ENCODE measurements at places on chromosomes 3 and 15.
A peak's percentile ranks its signal among the peaks of the same experiment; 100 is the strongest.

DNA sequence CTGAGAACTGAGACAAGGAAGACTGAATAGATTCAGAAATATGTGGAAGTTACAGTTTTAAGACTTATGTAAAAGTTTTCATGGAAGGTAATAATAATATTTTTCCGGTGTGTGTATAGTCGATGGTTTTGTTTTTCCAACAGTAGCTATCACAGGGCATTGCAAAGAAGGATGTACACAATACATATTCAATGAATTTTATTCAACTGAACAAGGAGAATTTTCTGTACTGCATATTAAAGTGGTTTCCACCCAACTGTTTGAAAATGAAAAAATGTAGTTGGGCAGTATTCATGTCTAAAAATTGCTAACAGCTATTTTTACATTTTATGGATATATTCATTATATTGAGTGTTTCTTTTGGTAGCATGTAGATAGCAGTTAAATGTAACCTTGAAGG, 350.3 kb upstream of the ATP10A start:
- DNase-seq = no peak

DNA sequence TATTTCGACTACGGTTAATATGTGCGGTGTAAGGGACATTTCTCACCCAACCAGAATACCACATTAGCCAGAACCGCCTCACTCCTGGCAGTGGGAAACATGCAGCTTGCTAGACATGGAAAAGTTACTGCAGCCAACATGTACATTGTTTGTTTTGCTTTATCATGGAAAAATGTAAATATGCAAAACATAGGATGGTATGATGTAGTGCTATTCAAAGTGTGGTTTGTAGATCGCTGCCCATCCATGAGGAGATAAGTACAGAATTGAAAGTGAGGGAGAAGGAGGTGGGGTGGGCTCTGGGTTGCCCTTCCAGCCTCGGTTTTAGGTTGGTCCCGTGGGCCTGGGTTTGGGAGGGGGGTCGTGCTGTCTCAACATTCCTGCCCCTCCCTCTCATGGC, 42.5 kb upstream of the SPESP1 start:
- no peak for DNase-seq

DNA sequence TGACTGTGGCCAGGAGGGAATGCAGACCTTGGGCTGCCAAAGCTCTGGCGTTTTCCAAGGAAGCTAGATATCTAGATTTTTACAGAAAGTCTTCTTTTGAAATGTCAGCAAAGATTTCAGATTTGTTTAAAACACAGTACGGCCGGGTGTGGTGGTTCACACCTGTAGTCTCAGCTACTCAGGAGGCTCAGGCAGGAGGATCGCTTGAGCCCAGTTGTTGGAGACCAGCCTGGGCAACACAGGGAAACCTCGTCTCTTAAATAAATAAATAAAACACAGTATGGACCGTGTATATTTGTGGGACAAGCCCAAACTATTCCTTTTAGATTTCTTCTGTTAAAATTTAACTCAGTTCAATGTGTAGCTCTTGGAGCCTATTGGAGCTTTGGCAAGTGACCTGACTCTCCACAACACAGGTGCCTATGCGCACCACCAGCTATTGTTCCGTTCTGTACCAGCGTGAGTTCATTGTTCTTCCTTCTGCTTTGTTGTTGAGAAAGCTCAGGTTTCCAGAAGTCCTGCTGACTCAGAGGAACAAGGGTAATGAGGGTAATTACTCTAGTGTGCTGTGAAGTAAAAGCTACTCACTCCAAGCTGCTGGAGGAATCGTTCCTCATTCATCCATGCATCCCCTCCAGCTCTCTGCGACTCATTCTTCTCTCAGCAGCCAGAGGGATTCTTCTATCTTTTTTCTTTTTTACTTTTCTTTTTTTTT, 73.1 kb upstream of the SLC6A6 start:
- DNase-seq = peak; percentile 84

DNA sequence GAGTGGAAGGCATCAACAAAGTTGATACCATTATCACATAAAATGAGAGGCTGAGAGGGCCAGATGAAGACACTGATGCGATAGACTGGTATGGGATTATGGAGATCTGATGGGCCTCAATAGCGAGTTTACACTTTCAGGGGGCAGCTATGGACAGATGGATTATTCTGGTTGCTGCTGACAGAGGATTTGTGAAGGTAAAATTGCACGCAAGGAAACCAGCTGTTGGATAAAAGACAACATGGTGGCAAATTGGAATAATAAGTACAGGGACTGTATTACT, 203.9 kb downstream of the MBNL1 start:
- DNase-seq = no peak

- no peak for DNase-seq
Observed at GRCh38 chr15:76467136-76467535, 130.6 kb downstream of the ISL2 start.

Measured in bronchial epithelial cell (primary cell).